ENCODE measurements at places on chromosomes 12 and 14. TPM values are rescaled to one million over a fixed set of nuclear protein-coding genes. Genes with fewer than 3 reads are reported as not detected.

The FSCB gene
- total RNA-seq = not detected

The PELI2 gene
- total RNA-seq = 26.3 TPM

The KRT82 gene
- total RNA-seq = not detected

The PTCSC3 gene
- not detected for total RNA-seq

The IRAK3 gene
- 2.4 TPM for total RNA-seq

The LBHD2 gene
- not detected for total RNA-seq
